ENCODE measurements at places on chromosomes 7 and 10. TPM values are rescaled to one million over a fixed set of nuclear protein-coding genes. Genes with fewer than 3 reads are reported as not detected.

GRCh38 chr7:129828989-129829736, 123.6 kb downstream of the UBE2H start:
- no peak for DNase-seq

GRCh38 chr10:128018236-128018635, 108.0 kb downstream of the MKI67 start:
- no peak for DNase-seq

GRCh38 chr7:116393654-116394053, 105.9 kb upstream of the CAV2 start:
- DNase-seq, result peak; percentile 11

- DNase-seq, result no peak
These were observed 201.9 kb downstream of the BMPER start for GRCh38 chr7:34107276-34107675.

GRCh38 chr10:21257919-21258318, 267.6 kb downstream of the SKIDA1 start:
- DNase-seq, result no peak

DNA sequence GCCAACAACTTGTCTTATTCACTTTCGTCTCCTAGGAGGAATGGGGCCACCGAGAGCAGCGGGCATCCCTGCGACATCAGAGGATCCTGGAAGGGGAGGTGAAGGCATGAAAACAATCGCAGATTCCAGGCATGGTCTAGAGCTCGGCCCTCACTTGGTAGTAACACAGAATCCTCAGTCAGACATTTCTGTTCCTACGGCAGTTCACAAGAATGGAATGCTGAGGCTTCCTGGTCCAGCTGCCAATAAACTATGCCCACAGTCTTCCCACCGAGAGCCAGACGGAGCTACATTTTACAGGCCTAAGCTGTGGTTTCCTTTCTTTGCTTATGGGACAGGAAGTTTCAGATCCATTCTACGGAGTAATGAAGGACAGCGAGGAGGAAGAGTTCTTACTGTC, 75.8 kb downstream of the OR13A1 start:
- DNase-seq, result no peak

The PAPSS2 gene
- total RNA-seq, result 0.17 TPM

The NRAP gene
- not detected for total RNA-seq

All from H4 (cell line).